GM04504 (cell line): ENCODE measurements at places on chromosomes 7 and 10.

GRCh38 chr7:47100817-47101435, 481.0 kb downstream of the TNS3 start:
- no peak for DNase-seq

GRCh38 chr10:52410916-52411315, 96.8 kb downstream of the DKK1 start:
- no peak for DNase-seq

- DNase-seq: peak; percentile 1
Measured at GRCh38 chr7:147182874-147183273, 1066.3 kb downstream of the CNTNAP2 start.

DNA sequence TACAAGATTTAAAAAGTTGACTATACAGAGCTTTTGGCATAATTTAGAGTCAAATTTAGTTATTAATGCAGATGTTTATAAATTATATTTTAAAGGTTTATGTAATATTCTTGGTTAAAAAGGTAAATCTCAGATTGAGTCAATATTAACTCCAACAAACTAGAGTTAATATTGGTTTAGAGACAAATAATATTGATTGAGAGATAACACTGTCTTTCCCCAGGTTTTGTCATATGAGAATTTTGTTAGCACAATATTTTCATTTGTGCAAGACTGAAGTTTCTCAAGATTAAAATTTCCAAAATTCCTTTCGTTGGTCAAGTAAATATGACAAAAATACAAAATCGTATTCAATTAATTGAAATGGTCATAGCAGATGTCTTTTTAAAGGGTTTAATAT, 12.9 kb upstream of the AKR1D1 start:
- no peak for DNase-seq

- DNase-seq: no peak
Measured at GRCh38 chr7:101308245-101309085, 13.1 kb downstream of the IFT22 start.

DNA sequence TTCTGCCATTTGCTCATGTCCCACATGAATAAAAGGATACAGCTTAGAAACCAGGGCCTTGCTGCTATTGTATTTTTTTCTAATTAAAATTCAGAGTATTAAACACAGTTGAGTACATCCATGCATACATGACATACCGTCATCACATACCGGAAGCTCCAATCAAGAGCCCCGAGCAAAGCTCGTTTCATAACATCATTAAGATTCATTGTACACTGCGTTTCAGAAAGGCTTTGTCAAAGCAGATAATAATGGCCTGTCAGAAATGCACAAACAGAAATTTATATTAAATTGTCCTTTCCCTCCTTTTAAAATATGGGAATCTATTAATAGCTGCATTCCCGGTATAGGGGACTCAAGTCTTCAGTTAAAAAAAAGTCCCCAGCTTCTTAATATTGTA, 103.4 kb downstream of the PRTFDC1 start:
- no peak for DNase-seq

DNA sequence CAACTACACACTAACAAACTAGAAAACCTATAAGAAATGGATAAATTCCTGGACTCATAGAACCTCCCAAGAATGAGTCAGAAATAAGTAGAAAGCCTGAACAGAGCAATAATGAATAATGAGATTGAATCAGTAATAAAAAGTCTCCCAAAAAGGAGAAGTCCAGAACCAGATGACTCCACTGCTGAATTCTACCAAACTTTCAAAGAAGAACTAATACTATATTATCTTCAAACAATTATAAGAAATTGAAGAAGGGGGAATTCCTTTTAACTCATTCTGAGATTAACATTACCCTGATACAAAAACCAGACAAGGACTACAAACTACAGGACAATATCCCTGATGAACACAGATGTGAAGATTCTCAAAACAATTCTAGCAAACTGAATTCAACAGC, 47.8 kb upstream of the CDK6 start:
- no peak for DNase-seq

DNA sequence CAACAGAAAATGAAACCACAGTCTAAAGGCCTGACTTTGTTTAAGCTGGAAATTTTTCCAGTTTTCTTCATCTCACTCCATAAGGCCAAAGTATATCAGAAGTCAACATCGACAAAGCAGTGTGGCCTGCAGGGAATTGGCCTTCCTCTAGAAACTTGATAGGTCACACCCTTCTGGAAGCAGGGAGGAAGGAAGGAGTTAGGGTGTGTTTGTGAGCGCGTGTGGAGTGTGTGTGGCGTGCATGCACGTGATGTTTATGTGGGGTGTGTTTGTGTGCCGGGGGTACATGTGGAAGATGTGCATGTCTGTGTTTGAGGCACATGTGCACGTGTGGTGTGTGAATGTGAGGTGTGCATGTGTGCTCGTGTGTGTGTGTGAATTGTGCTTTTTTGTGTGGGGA, 28.6 kb downstream of the ZC3HAV1 start:
- DNase-seq: no peak

- no peak for DNase-seq
Measured at GRCh38 chr7:85928500-85928899, 715.2 kb upstream of the GRM3 start.

GRCh38 chr7:26199301-26200037, 1.1 kb downstream of the HNRNPA2B1 start:
- no peak for DNase-seq

GRCh38 chr10:82377608-82378007, 502.6 kb downstream of the NRG3 start:
- DNase-seq: no peak

DNA sequence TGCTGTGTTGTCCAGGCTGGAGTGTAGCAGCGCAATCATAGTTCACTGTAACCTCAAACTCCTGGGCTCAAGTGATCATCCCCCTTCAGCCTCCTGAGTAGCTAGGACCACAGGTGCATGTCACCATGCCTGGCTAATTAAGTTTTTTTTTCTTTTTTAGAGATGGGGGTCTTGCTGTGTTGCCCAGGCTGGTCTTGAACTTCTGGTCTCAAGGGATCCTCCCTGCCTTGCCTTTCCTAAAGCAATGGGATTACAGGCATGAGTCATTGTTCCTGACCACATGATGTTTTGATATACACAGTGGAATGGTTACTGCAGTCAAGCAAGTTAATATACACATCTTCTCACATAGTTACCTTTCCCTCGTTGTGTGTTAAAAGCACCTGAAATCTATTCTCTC, 140.3 kb downstream of the GPR85 start:
- no peak for DNase-seq

- no peak for DNase-seq
Measured at GRCh38 chr10:90437452-90437851, 420.4 kb downstream of the HTR7 start.

DNA sequence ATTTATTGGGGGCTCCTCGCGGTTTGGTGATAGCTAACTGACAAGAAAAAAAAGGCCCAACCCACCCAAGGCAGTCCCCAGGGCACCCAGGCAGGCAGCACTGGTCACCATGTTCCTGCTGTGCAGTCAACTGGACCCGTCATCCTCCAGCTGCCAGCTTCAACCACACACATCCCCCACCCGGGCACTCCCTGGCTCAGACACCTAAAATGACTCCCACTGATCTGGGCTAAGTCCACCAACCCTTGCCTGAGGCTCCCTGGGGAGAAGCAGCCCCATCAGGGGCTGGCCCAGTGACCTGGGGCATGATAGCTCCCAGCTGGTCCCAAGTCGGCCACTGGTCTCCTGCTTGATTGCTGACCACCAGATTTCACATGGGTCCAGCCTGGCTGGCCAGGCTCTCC, 161.8 kb downstream of the NRF1 start:
- no peak for DNase-seq

GRCh38 chr7:5395246-5395645, 28.4 kb downstream of the TNRC18 start:
- no peak for DNase-seq

DNA sequence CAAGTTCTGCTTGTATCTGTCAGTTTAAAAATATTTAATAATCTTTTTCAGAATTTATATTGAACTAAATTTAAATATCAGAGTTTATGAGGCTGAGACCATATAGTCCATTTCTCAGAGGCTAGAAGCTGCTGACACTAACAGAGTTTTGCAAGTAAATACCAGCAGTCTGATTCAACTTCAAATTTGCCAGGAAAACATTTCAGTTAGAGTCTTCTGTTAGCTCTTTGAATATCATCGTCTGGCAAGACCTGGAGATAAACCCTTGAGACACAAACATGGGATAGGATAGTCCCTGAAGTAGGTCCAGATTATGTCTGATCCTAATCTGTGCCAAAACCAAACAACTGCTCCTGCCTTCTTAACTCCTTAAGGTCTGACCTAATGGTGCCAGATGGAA, 472.8 kb upstream of the STEAP1 start:
- DNase-seq: no peak

- peak; percentile 28 for DNase-seq
Measured at GRCh38 chr10:99431190-99431760, 851 bp upstream of the GOT1 start.

GRCh38 chr7:50492770-50493519, 42.8 kb upstream of the FIGNL1 start:
- DNase-seq: no peak

- DNase-seq: no peak
Measured at GRCh38 chr7:30697719-30698460, 15.6 kb upstream of the CRHR2 start.

DNA sequence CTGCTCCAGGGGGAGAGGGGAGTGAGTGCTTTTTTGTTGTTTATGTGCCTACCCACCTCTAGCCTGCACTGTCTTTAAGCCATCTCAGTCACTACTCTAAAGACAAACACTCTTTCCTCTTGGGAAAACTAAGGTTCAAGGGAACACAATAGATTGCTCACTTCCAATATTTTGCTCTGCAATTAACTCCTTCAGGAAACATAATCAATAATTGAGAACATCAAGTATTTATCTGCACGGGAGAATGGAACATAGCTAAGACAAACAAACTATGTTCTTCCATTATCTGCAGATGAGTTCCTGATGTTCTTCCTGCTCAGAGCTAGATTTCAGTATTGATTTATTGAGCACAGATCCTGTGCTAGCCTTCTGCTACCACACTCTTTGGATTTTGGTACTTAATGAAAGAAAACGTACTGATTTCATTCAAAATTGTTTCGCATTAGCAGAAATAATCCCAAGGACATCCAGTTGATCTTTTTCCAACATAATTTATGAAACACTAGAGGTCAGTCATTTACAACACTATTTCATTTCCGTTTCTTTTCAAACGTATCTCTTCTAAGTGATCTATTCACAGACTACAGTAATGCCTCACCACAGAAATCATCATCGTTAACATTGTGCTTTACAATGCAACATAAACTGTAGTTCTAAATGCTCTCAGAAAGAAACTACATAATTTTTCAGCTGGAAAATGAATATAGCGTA, 8.3 kb downstream of the NEBL start:
- no peak for DNase-seq
